ENCODE measurements at places on chromosomes 6 and 20.

DNA sequence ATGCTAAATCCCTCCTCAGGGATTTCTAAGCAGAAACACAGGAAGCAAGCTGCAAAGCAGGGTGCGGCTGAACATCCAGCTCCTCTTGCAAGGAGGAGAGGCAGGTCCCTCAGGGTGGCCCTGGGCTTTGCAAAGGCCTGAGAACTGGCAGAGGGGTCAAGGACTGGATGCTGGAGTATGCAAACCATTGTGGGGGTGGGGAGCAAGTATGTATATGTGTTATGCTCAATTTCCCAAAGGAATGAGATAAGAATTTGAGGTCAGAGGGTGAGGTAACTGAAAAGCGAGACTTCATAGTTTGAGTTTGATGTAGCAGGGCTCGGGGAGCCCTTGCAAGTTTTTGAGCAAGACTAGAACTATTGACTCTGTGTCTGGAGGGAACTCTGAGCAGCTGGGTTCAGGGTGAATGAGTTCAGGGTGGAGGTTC is 11.2 kb downstream of the SLC22A2 start:
- no peak for DNase-seq

DNA sequence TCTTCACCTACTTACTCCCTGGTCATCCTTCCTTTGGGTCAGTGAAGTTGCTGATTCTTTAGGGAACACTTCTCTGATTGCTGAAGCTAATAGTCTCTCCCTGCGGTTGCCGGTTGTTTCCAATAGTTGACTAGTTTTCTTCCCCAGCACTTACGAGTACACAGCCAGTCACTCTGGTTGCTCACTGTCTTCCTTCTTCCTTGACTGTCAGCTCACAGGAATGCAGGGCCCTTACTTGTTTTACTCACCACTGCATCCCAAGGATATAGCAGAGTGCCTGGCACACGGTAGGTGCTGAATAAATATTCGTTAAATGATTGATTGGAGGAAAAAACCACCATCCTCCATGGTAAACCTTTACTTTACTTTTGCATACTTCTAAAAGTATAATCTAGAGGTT is 345.0 kb downstream of the QKI start:
- DNase-seq = peak; percentile 50

- DNase-seq = peak; percentile 68
These were observed 35.9 kb downstream of the PLCG1 start for GRCh38 chr20:41173161-41173721.

DNA sequence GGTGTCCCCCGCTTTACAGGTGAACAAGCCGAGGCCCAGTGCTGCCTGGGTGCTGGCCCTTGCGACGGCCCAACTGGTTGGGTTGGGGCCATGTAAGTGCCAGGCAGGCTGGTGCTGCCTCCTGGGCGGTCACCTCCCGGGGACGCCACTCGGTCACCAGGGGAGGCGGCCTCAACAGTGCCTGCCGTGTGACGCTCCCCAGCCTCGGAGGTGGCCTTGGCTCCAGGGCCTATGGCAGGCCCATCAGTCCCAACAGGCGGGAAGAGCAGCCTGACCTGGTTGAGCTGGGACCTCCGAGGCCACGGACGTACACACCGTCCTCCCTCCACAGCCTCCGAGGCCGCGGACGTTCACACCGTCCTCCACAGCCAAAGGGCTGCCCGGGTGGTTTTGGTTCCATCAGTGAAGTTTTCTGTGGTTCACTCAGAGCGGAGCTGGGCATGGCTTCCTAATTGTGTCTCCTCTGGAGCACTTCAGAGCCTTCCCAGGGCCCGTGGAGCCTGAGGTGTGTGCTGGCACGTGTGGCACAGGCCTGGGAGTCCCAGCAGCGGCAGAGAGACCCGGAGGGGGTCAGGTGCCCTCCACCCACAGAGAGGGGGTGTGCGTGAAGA is 19.3 kb upstream of the SLCO4A1 start:
- no peak for DNase-seq

- DNase-seq = peak; percentile 18
These were observed 35.6 kb downstream of the ADGRF4 start for GRCh38 chr6:47733879-47734558.

DNA sequence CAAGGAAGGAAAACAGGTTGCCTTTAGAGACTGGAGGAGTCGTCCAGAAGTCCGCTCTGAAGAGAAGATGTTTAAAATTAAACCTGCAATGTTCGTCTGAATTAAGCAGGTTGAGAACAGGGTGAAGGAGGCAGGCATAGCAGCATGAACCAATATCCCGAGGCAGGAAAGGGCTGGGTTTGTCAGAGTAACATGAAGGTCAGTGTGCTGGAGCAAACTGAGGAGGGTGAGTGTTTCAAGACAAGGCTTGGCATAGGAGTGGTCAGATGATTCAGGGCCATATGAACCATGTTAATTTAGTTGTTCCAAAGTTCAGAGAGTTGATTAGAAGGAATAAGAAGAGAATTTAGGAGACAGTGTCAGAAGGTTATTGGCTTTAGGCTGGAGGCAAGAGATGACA is 93.3 kb downstream of the UTRN start:
- DNase-seq = no peak

GRCh38 chr6:144581812-144582537 is 296.8 kb downstream of the UTRN start:
- DNase-seq = peak; percentile 27

DNA sequence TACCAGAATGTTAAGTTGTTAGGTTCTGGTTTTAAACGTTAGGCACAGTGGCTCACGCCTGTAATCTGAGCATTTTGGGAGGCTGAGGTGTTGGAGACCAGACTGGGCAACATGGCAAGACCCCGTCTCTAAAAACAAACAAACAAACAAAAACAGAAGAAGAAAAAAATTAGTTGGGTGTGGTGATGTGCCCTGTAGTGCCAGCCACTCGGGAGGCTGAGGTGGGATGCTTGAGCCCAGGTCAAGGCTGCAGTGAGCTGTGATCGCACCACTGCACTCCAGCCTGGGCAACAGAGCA is 19.4 kb downstream of the NOL4L start:
- DNase-seq = no peak

- no peak for DNase-seq
These were observed 43.1 kb downstream of the ERMARD start for GRCh38 chr6:169794317-169795055.

DNA sequence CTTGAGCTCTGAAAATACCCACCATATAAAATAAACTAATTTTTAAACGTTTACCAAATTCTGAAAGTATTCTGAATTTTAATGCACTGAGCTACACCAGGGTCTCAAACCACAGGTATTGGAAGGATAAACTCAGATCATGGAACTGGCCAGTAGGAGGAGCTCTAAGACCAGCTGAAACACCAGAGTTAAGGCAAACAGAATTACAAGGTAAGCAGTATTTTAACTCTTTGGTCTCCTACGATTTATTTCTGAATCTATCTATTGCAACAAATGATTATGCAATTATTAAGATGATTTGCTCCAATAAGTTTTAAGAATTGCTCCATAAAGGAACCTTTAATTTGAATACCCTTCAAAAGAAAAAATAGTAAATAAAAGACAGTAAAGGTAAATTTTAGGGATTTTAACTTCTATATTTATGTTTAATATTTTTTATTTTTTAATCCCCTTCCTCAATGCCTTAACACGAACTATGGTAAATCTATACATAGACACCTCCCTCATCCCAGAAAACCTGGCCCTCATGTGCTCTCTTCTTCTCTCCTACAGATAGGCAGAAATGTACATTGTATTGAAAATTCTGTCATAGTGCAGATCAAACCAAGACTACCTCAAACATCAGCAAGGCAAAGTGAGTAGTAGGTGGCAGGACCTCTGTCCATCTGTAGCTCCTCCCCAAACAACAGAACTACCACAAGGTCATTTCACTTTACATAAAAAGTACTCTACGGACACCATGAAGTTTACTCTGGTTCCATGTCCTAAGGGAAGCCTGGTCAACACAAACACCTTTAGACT is 58.4 kb downstream of the SMLR1 start:
- peak; percentile 79 for DNase-seq

DNA sequence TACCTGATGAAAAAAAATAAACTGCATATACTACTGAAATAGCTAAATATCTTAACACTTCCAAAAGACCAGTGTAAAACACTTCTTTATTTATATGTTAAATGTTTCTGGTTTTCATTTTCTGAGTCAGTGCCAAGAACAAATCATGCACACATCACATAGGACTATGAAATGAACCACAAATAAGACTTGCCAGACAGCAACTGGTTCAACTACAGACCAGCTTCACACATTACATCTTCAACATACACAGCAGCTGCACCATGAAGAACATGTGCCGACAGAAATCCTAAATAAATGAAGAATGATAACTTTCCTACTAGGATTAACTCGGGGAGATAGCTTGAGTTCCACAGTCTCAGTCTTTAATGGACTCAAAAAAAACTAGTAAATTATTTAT is 168.3 kb upstream of the STXBP5 start:
- no peak for DNase-seq

DNA sequence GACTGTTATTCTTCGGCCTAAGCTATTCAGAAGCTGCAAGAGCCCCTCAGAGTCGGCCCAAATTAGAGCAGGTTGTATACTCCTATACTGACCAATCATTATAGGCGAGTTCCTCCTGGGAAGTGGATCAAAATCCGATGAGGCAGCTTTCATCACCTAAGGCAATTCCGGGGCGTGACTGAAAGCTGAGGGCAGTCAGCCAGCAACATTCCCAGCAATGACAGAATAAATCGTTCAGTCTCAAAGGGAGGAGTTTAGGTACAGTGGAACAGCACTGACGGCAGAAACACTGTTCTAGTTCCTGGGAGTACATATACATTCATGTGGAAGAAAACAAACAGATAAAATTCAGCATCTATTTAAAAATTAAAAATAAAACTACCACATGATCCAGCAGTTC is 10.8 kb downstream of the HLA-DQB2 start:
- DNase-seq = no peak

- peak; percentile 99 for DNase-seq
These were observed 30.4 kb downstream of the AFDN start for GRCh38 chr6:167856999-167857660.

DNA sequence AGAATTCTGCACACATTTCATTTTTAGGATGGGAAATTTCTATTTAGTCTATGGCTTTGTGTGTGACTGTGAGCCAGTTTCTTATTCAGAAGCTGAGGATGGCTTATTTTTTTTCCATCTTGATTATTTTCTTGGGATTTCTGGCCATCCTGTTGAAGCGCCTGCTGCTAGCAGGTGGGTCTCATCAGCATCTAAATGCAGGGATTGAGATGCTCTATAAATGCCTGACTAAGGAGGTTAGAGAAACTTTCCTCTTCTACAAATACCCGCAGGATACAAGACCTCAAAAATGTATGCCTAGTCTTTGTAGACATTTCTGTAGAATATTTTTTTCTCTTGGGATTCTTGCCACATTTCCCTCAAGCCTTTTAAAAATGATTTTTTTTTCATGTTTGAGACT is 138.0 kb upstream of the CCN2 start:
- no peak for DNase-seq

DNA sequence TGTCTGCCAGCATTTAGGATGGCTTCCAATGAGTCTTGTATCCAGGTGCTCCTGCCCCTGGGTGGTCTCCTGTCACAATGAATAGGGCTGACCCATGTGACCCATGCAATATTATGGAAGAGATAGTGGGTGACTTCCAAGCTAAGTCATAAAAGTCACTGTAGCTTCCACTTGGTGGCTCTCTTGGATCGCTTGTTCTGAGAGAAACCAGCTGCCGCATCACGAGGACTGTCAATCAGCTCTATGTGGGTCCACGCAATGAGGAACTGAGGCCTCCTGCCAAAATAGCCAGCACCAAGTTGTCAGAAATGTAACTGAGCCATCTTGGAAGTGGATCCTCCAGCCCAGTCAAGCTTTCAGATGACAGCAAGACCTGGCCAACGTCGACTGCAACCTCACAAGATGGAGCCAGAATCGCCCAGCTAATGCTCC is 14.9 kb upstream of the MATN4 start:
- DNase-seq = peak; percentile 32

- DNase-seq = no peak
These were observed 37.0 kb downstream of the PLCG1 start for GRCh38 chr20:41174373-41174772.

DNA sequence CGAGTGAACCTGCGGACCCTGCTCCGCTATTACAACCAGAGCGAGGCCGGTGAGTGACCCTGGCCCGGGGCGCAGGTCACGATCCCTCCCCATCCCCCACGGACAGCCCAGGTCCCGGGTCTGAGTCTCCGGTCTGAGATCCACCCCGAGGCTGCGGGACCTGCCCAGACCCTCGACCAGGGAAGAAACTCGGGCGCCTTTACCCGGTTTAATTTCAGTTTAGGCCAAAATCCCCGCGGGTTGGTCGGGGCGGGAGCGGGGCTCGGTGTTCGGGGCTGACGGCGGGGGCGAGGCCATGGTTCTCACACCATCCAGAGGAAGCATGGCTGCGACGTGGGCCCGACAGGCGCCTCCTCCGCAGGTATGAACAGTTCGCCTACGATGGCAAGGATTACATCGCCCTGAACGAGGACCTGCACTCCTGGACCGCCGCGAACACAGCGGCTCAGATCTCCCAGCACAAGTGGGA is 46.9 kb upstream of the TRIM26 start:
- DNase-seq = no peak

- DNase-seq = no peak
These were observed 330.5 kb downstream of the TFAP2A start for GRCh38 chr6:10084111-10084986.

DNA sequence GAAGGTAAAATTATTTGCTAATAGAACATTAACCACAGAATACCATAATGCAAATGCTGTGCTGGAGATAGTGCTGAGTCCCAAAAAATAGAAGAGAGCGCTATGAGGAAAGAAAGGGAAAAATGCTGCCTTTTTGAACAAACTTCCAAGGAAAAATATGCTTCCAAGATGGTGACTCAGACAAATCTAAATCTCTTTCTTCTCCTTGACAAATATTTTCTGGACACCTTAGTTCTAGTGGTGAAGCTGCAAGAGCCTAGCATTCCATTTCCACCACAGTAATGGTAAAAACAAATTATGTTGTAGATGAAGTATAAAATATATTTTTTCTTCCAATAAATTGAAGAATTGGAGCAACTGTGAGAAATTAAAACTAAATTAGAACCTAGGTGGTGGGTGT is 155.6 kb upstream of the TBX18 start:
- DNase-seq = no peak

- DNase-seq = no peak
These were observed 54.0 kb upstream of the REV3L start for GRCh38 chr6:111536910-111537527.

Measured in mesenchymal stem cell (in vitro differentiated cells and primary cell).